CD4-positive, alpha-beta T cell treated with Interleukin-21 for 1 hour (primary cell): ENCODE measurements at places on chromosomes 7 and 10.

- DNase-seq, result no peak
These were observed 32.2 kb downstream of the FRMPD2 start for GRCh38 chr10:48242171-48242904.

DNA sequence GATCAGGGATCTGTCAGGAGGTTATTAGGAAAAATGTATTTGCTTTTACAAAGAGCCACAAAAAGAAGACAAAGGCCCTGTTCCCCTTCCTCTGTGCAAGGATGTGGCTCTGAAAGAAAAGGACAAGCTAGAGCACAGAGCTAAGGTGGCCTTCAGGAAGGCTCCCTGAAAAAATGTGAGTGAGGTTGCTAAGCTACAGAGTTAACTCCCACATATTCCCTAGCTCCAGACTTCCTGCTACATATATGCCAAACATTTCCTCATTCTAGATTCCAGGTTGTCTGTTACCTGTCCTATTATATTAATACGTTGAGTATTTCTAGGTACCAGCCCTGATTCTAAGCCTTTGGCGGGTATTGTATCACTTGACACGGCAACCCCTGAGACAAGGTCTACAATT, 369.0 kb downstream of the PARD3 start:
- no peak for DNase-seq

DNA sequence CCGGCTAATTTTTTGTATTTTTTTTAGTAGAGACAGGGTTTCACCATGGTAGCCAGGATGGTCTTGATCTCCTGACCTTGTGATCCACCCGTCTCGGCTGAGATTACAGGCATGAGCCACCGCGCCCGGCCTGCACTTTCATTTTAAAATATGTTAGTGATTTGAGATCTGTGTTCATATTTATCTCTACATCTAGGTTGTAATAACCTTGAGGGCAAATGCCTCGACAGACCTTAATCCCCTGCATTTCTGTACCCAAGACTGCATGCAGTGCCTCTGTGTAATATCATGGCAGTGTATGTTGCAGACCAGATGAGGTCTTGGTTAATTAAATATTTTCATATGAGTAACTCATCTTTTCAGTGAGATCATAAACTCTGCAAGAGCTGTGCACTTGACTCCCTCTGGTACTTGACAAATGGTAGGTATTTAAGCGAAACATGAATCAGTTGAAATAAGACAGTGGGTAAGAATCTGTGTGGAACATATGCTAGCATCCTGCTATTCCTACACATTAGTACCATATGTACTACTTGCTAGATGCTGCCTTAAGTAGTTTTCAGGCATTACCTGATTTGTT, 673.9 kb upstream of the ANKRD30A start:
- DNase-seq, result no peak

- no peak for DNase-seq
These were observed 42.7 kb upstream of the CACNB2 start for GRCh38 chr10:18097524-18097923.

DNA sequence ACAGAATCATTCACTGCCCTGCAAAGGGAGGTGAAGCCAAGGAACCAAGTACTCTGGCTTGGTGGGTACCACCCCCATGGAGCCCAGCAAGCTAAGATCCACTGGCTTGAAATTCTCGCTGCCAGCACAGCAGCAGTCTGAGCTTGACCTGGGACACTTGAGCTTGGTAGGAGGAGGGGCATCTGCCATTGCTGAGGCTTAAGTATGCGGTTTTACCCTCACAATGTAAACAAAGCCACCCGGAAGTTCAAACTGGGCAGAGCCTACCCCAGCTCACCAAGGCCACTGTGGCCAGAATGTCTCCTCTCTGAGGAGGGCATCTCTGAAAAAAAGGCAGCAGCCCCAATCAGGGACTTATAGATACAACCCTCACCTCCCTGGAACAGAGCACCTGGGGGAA, 1050.0 kb upstream of the GHITM start:
- no peak for DNase-seq

DNA sequence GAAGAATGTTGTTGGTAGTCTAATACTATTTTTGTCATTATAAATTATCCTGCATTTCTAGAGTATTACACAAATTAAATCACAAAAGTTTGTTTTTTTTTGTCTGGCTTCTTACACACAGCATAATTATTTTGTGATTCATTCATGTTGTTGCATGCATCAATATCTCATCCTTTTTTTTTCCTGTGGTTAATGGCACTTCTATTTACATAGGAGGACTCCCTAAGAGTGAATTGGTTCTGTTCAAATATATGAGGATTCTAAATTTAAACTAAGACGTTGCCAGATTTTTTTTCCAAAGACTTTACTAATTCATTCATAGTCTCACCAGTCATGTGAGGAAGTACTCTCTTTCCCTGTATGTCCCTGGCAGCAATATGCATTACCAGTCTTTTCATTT, 303.3 kb downstream of the GPR37 start:
- no peak for DNase-seq

GRCh38 chr7:132141109-132141508, 435.2 kb downstream of the PLXNA4 start:
- DNase-seq, result no peak

GRCh38 chr10:54691331-54691730, 109.7 kb downstream of the PCDH15 start:
- no peak for DNase-seq

GRCh38 chr7:24767878-24768569, 10.8 kb upstream of the GSDME start:
- DNase-seq, result no peak
